ENCODE measurements at places on chromosomes 3 and 15.

DNA sequence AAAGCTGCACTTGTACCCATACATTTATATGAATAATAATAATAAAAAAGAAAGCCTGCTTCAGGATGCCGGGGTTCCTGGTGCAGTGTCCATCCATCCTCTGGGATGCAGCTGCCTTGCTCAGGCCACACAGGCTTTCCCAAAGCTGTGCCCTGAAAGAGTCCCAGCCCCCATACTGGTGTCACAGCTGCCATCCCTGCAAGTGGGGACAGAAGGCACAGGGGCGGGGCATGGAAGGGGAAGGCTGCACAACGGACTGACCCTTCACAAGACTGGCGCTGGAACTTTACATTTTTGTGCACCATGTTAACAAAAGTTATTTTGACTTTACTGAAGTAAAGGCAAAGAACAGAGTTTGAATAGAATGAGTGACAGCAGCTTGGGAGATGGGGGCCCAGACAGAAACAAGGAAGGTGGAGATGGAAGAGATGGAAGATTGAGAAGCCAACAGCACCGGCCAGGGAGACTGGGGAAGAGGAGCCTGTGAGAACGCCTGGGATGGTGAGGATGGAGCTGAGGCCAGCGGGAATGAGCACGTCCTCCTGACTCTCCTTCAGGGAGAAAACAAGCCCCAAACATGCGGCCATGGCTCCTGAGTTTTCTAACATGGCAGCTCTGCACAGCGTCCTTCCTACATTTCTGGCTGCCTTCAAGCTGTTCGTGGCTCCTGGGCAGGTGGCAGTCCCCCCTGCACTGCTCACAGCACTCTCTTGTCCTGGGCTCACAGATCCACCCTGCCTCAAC, 73.1 kb downstream of the ABTB1 start:
- no peak for DNase-seq

DNA sequence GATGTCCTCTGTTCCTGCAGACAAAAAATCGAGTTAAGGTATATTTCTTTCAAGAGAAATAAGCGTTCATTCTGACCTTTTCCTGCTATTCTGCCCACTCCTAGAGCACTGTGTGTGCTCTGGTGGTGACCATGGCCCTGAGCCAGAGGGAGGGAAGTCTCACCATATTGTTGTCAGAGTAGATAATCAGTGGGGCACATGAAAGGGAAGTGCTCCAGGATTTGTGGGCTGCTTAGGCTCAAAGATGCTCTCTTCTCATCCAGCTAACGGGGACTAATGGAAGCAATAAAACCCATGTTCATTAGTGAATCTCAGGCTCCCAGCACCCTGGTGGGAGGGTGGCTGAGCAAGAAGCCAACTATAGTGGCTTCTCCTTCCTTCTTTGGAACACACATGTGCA, 70.7 kb upstream of the EOMES start:
- DNase-seq = no peak

GRCh38 chr3:31996195-31996594, 14.6 kb downstream of the ZNF860 start:
- no peak for DNase-seq

DNA sequence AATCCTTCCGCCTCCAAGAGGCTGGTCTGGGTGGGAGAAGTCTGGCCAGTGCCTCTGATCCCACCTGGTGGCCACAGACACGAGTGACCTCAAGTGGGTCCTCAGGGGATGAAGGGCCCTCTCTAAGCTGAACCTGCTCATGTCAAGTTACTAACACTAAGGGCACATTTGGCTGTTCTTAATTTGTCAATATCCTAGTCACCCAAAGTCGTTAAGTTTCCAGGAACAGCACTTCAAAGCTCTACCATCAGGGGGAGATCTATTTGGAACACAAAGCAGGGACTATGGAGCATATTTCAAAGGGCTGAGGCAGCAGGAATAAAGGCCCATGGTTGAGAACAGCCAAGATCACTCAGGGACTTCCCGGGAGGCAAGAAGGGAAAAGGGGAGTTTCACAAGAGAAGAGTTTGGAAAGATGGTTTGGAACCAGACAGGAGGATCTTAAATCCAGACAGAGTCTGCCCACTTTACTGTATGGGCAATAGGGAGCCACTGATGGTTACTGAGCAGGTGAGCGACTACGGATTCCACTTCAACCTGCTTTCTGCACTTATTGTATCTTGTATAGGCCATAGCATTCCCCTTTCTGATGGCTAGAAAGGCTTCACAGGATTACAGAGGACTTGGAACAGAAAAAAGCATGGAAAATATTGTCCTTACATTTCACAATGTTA, 13.7 kb downstream of the OXTR start:
- DNase-seq = no peak

DNA sequence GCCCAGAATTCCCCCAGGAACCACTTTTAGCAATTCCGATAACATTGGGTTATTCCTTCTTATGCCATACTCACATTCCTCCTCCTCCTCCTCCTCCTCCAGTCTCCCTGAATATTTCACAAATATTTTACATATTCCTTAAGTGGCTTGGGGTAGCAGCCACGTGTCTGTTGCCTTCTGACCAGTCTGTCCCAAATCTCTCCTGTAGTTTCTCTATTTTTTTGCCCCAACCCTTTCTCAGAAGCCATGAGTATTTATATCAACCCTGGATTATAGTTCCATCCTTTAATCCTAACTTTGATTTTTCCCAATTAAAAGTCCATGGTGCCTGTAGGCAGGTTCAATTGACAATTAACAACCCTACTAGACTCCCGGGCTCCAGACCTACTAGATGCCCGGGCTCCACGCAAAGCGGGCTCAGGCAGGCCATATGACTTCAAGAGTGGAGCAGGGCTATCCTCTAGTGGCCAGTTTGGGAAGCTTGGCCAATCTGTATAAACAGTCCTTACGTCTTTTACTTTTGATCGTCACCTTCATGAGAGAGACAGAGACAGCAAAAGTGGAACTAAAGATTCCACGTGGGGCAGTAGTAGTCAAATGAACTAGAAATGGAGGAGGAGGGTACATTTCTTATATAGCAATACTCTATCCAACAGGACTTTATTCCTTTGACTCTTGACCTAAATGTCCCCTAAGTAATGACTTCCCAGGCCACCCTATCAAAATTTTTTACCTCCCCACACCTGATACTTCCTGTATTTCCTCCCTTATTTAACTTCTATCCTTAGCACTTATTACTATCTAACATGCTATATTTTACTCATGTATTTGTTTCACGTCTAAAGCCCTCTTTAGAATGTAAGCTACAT, 69.7 kb downstream of the USF3 start:
- peak; percentile 72 for DNase-seq

DNA sequence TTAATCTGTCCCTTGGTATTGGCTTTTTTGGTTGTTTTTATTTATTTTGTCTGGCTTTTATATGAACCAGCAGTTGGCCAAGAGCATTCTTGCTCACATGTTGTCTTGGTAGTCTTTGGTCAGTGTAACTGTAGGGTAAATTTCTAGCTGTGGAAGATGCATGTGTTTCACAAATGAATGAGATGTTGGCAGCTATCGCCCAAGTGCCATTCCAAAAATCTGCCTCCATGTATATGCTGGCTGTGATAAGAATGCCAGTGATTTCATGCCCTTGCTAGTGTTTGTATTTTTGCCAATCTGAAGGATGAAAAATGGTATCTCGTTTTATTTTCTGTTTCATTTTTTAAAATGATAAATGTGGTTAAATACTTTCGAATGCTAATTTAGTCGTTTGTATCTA, 50.1 kb downstream of the TLNRD1 start:
- DNase-seq = no peak

GRCh38 chr3:194941956-194942511, 256.4 kb downstream of the FAM43A start:
- DNase-seq = no peak

- no peak for DNase-seq
These were observed 231.1 kb upstream of the COL8A1 start for GRCh38 chr3:99407257-99407656.

Measured in fibroblast of pulmonary artery (primary cell).